ENCODE measurements at places on chromosomes 4 and X.

DNA sequence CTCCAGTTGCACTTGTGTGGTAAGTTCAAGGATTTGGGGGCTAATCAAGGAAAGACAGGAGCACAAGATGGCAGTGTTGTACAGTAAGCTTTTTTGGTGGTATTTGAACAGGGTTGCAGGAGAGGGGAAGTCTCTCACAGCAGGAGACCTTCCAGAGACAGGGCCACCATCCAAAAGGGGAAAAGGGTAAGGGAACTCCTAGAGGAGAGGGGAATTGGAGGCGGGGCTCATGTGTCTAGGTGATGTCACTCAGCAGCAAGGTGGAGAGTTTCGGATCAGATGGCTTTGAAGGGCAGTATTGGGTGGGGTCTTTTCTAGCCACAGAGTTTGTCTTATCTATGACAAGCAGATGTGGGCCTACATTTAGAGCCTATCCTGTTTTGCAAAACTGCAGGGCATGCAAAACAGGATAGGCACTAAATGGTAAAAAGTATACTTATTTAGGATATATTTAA lies 13.4 kb upstream of the RNF175 start:
- DNase-seq = no peak

DNA sequence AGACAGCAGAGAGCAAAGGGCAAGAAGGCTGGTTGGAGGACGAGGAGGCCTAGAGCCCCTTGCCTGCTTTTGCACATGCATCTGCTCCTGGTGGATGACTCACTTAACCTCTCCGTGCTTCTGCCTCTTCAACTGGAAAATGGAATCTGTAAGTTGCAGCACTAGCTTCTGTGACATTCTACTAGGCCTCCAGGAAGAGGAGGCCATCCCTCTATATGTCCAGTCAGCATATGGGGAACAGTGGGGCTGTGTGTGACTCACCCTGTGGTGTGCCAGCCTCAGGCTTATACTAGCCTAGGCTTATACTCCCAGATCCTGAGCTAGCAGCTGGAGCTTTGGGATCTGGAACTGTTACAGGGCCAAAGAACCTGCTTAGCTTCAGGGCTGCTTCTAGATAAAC lies 36.0 kb downstream of the RTL9 start:
- DNase-seq = peak; percentile 6

GRCh38 chr4:102037566-102037965 lies 247.0 kb downstream of the BANK1 start:
- DNase-seq = no peak

- DNase-seq = peak; percentile 1
These were observed 1383.1 kb downstream of the C4orf33 start for GRCh38 chr4:130479020-130479419.

GRCh38 chr4:177759729-177760128 lies 317.5 kb upstream of the AGA start:
- no peak for DNase-seq

DNA sequence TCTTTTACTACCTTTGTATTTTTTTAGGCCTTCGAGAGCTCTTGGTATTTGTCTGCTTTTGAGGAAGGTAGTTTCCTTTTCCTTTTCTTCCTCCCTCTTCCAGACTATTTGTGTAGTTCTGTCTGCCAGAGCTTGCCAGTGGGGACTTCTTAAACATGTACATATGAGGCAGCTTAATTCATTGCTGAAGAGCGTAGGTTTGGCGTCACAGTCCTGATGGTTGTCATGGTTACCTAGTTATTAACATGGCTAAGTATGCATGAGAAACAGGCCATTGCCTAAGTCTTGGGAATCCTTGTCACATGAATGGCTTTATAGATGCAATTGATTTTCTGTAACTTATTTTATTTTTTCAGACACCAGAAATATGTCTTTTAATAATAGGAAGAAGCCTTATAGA lies 48.5 kb upstream of the ARMCX2 start:
- peak; percentile 17 for DNase-seq

DNA sequence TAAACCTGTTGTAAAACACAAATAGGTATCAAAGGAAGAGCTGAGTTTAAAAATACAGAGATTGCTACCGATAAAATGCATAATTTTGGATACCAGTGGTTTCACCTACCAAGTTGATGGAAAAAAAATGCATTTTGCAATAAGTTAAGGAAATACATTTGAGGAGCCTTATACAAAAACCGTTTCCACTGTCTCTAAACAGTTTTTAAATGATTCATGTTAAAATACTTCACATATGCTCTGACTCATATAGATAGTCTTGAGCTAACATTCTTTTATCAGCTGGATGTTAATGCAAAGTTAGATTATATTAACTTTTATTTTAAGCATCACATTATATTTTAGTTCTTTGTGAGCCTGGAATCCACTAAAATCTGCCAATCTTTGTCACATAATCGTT lies 50.6 kb upstream of the ANKRD17 start:
- DNase-seq = peak; percentile 5

DNA sequence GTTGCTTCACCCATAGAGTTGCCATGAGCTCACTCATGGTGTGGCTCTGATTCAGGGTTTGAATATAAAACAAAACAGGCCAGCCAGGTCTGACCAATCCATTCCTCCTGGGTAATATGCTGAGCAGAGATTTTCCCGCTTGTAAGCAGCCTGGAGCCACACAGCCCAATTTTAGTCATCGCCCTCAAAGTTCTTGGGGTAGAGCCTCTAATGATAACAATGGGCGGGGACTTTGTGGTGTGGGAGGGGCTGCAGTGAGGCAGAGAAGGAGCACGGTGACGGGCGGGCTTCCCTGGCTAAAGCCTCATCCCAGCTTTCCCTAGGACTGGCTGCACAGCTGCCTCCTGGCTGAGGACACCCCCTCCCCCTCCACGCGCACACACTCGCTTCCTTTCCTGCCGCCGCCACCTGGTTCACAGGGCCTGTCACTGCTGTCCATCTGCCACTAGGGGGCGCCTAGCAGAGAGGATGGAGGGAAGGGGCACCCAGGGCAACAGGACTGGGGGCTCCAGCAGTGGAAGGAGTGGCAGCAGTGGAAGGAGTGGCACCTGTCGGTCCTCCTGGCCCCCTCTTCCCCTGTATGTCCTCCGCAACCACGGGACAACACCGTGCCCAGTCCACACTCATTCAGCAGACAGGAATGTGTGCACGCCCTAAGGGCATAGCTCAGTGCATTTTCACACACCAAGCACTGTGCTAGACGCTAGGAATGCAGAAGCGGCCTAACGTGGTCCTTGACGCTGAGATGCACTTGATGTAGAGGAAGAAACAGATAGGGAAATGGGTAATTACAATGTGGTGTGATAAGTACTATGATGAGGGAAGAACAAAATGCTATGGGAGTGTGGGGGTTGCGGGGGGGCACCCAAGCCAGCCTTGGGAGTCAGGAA lies 26.8 kb downstream of the PRPS1 start:
- DNase-seq = peak; percentile 81

DNA sequence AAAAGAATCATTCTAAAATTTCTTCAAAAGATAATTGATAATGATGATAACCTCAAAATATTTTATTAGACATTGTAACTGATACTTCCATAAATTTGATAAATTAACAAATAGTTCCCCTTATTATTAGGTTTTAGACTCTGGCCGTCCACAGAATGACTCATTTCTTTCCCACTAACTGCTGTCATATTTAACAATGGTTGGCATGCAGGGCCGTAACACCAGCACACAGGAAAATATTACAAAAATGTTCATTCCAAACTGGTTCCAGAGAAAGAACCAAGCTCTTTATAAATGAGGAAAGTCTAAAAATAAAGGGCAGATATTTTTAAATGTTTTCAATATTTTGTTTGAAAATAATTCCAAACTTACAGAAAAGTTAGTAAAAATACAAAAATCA lies 28.2 kb downstream of the WDFY3 start:
- DNase-seq = peak; percentile 69

- DNase-seq = no peak
These were observed 39.2 kb upstream of the MSANTD1 start for GRCh38 chr4:3209551-3210325.

DNA sequence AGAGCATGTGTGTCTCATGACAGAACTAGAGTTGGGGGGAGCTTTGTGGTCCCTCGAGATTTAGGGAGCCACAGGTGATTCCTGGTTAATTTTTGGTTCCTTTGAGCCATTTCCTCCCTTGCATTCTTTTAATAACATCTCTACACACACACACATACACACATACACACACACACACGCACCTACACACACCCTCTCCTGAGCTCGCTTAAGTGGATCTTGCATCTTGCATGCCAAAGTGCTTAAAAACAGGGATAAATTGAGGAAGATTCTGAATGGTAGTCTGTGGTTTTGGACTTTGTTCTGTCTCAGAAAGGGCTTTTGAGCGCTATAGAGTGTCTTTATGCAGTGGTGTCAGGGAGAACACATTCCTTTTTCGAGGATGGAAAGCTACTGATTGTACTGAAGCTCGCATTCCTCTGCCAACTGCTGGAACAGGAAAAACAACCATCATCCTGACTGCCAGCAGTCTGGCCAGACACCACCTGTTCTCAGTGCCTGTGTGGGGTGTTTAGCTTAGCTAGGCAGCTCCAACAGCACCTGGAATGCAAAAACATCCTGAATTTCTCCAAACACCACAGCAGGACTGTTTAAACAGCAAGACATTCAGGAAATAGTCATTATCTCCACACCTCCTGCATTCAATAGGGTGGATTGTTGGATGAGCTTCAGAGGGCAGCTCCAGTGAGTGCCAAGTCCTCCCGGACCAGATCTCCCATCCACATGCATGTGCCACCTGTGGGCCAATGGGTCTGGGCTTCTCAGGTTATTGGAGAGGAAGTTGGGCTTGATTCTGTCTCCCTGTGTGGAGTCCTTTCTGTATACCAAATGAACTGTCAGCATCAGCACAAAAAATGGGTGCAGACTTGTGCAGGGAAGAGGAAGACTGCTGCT lies 21.9 kb upstream of the IGFBP7 start:
- DNase-seq = no peak

GRCh38 chr4:102627831-102628523 lies 126.8 kb downstream of the NFKB1 start:
- DNase-seq = no peak

DNA sequence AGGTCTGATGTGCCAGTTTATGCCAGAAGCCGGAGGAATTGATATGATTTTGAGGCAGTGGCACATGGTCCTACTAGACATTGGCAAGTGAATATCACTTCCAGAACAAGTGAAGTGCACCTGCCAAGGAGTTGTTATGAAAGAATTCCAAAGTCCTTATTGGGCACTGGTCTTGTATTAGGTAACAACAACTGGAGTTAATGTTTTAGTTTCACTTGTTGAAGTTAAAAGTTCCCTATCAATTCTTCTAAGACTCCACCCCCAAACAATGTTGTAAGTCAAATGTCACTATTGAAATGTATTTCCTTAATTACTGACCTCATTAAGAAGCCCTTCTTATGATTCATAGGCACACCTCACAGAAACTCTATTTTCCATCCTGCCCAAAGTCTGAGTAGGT lies 3.1 kb downstream of the TET2 start:
- no peak for DNase-seq

- no peak for DNase-seq
These were observed 537.2 kb downstream of the STIM2 start for GRCh38 chr4:27397886-27398285.

DNA sequence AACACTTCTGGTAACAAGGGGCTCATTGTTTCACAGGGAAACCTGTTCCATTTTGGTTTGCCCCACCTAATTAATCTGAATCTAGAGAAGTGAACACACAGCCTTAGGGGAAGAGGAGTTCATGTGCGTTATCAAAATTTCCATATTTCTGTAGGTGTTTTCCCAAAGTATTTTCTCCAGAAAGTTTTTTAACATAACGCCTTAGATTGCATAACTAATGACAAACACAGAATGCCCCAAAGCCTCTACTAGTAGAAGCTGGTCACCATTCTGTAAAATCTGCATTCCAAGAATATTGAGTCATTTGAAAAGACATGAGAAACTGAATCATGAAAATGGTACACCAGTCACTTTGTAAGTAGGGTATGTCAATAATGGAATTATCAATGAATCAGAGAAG lies 41.1 kb downstream of the IL13RA2 start:
- DNase-seq = no peak

DNA sequence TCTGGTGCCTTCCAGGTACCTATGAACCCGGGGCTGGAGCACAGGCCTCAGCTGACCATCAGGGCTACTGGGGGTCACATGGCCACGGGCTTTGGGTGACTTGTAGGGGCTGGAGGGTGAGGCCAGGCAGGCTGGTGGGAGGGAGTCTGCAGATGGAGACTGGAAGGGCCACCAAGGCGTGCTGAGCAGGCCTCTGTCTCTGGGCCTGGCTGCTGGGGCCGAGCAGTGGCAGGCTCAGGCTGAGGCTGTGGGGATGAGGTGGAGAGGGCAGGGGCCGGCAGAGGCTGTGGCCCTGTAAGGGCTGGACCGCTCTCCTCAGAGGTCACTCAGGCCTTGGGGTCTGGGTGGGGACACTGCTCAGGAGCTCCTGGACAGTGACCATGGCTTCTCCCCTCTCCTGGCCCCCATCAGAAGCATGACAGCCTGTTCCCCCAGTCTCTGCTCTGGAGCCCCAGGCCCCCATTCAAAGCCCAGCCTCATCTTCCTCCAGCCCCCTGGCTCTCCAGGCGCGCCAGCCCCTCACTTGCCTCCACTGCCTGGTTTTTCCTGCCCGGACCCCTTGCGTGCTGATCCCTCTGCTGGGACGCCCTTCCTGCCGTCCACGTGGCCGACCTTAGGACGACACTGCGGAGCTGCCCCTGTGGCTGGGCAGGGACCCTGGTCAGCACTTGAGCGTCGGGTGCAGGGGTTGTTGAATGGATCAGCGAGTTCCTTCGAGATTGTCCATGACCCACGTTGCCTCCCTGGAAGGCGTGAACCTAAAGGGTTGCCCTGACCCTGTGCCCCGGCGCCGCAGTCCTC lies 11.1 kb upstream of the NAT8L start:
- DNase-seq = no peak

DNA sequence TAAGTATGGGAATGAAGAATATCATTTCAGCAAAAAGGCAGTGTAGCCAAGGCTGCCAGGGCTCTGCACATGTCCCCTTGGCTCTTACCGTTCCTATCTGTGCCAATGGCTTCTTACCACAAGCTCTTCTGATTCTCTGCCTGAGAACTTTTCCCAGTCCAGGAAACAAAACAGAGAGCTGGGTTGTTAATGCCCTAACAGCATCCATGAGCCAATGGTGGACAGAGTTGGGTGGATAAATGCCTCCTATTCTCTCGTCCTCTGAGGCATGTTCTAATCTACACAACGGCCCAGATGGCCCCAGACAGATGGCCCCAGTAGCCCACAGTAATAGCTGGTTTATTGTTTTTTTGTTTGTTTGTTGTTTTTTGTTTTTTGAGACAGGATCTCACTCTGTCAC lies 28.0 kb downstream of the SCD5 start:
- DNase-seq = no peak

DNA sequence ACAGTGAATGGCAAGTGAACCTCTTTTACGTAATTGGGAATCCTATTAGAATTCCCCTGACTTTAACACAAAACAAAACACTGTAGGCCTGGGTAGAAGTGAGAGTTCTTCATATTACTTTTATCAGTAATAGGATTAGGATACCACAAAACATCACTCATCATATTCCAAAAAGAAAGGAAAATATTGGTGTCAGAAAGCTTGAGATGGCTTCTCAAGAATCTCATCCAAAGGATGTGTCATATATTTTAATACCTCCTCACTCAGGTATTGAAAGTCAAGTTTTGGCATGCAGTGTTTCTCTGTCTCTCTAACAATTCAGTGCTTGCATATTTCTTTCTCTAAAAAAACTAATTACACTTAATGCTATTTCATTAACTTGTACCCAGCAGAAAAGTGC lies 173.2 kb downstream of the PDGFC start:
- DNase-seq = no peak

- DNase-seq = no peak
These were observed 130.8 kb upstream of the NPY2R start for GRCh38 chr4:155077452-155078229.

GRCh38 chr4:54228961-54229501 lies at the start of gene PDGFRA:
TSS of gene PDGFRA (plus strand) at chr4:54229293. CDS start at chr4:54258769, 29,476 bp downstream.
- DNase-seq = peak; percentile 98

GRCh38 chr4:126582737-126583136 lies 1050.0 kb upstream of the INTU start:
- peak; percentile 5 for DNase-seq
